AG04450 (cell line): ENCODE measurements at places on chromosomes 12 and 14. TPM values are rescaled to one million over a fixed set of nuclear protein-coding genes. Genes with fewer than 3 reads are reported as not detected.

Gene CIDEB
- polyA plus RNA-seq = 0.31 and 0.48 TPM in 2 replicates

Gene B4GALNT3
- not detected in 2 replicates for polyA plus RNA-seq

Gene SLC24A4
- not detected in 2 replicates for polyA plus RNA-seq

Gene OTUB2
- 2.1 and 2.3 TPM in 2 replicates for polyA plus RNA-seq

Gene C14orf180
- polyA plus RNA-seq = not detected in 2 replicates

Gene KRT7
- polyA plus RNA-seq = 1.0 and 4.6 TPM in 2 replicates

Gene PLXNC1
- 3.8 and 4.8 TPM in 2 replicates for polyA plus RNA-seq

Gene DCP1B
- polyA plus RNA-seq = 29.1 and 32.9 TPM in 2 replicates

Gene RNASE1
- not detected in 2 replicates for polyA plus RNA-seq

Gene RHNO1
- polyA plus RNA-seq = 42.0 and 43.4 TPM in 2 replicates

Gene TBX5
- 14.2 and 16.8 TPM in 2 replicates for polyA plus RNA-seq

Gene KCNJ8
- polyA plus RNA-seq = 5.3 and 6.0 TPM in 2 replicates

Gene MFAP5
- 0.36 and 0.60 TPM in 2 replicates for polyA plus RNA-seq

Gene RNASE2
- polyA plus RNA-seq = not detected in 2 replicates

Gene CLEC4A
- 0.19 and 0.24 TPM in 2 replicates for polyA plus RNA-seq

Gene PPFIA2
- 0.20 TPM in 1 of 2 replicates, not detected in the other for polyA plus RNA-seq

Gene KRT73
- not detected in 2 replicates for polyA plus RNA-seq

Gene C14orf39
- 0.16 and 0.22 TPM in 2 replicates for polyA plus RNA-seq

Gene KDM2B
- 12.9 and 17.3 TPM in 2 replicates for polyA plus RNA-seq

Gene ZNF891
- polyA plus RNA-seq = 0.43 and 0.66 TPM in 2 replicates

Gene PLEKHD1
- polyA plus RNA-seq = not detected in 2 replicates

Gene REP15
- 0.65 and 0.78 TPM in 2 replicates for polyA plus RNA-seq

Gene TAS2R13
- 0.10 and 0.16 TPM in 2 replicates for polyA plus RNA-seq

Gene GSG1
- polyA plus RNA-seq = 1.6 and 1.7 TPM in 2 replicates

Gene TTC9
- 0.02 and 0.04 TPM in 2 replicates for polyA plus RNA-seq

Gene NID2
- polyA plus RNA-seq = 413 and 418 TPM in 2 replicates

Gene CPNE6
- polyA plus RNA-seq = not detected in 2 replicates

Gene FGF6
- polyA plus RNA-seq = not detected in 2 replicates

Gene SRRM4
- polyA plus RNA-seq = not detected in 2 replicates

Gene PLEKHH1
- 0.15 and 0.19 TPM in 2 replicates for polyA plus RNA-seq

Gene NGB
- polyA plus RNA-seq = not detected in 2 replicates

Gene NYNRIN
- 10.4 and 10.5 TPM in 2 replicates for polyA plus RNA-seq

Gene AQP6
- not detected in 2 replicates for polyA plus RNA-seq

Gene PLEK2
- polyA plus RNA-seq = 1.5 and 1.6 TPM in 2 replicates

Gene B4GALNT1
- polyA plus RNA-seq = 1.8 and 2.5 TPM in 2 replicates

Gene GZMH
- not detected in 2 replicates for polyA plus RNA-seq
